CD8-positive, alpha-beta T cell (primary cell): ENCODE measurements at places on chromosomes 1 and 21.
A peak's percentile ranks its signal among the peaks of the same experiment; 100 is the strongest.

DNA sequence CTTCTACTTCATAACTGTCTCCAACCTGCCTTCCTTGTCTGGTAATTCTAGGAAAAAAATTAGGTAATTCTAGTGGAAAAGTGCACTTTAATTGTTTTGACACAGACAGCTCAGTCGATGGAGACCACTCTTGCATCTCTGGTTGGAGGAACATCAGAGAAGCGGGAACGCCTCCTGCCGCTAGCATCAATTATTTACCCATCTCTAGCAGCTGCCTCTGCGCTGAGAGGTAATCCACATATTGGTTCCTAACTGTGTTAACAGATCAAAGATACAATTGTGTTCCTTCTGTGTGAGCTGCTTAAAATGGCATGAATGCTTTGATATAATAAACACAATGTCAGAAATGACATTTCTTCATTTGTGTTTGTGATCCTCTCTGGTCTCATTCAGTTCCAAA, 33.3 kb downstream of the C2CD2 start:
- no peak for DNase-seq

DNA sequence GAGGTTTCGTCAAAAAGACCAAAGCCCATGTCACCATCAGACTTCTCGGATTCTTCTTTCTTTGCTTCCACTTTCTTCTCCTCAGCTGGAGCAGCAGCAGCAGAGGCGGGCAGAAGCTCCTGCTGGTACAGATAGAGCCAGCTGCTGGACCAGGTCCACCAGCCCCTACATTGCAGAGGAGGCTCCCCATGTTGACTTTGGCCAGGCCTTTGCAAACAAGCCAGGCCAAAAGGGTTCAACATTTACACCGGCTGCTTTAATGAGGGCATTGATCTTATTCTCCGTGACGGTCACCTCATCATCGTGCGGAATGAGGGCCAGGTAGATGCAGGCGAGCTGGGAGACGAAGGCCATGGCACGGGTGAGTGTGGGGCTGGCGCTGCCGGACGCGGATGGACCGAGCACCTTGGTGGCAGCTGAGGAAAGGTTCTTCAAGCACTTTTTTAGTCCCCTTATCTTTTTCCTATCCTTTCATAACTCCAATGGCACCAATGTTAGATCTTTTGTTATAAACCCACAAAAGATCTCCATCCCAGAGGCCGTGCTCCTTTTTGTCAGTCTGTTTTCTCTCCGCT, 358.5 kb downstream of the RGS7 start:
- DNase-seq: no peak

DNA sequence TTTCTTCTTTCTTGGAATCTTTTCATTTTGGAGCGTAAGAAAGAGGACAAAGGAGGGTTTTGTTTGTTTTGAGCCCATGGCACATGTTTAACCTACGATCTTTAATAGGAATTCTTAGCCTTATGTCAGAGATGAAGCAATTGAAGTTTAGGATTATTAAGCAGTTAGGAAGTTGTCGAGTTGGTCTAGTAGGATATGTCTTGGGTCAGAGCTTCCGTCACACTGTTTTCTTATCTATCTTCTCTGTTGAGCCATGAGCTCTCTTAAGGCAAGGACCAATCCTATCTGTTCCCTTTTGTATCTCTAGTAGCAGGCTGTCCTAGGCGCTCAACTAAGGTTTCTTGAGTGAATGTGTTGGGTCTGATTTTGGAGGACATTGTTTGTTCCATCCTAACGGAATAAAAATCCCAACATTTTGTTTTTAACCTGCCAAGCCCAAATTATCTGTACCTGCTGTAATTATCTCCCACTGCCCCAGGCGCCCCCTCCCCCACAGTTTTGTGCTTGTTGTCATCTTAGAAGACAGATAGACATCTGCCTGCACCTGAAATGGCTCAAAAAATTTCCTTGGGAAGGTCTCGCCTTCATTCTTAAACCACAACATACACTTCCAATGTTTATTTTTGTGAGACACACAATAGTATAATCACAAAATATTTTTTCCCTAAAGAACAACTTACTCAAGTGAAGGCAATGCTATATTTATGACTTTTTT, 95.3 kb upstream of the GADD45A start:
- no peak for DNase-seq

DNA sequence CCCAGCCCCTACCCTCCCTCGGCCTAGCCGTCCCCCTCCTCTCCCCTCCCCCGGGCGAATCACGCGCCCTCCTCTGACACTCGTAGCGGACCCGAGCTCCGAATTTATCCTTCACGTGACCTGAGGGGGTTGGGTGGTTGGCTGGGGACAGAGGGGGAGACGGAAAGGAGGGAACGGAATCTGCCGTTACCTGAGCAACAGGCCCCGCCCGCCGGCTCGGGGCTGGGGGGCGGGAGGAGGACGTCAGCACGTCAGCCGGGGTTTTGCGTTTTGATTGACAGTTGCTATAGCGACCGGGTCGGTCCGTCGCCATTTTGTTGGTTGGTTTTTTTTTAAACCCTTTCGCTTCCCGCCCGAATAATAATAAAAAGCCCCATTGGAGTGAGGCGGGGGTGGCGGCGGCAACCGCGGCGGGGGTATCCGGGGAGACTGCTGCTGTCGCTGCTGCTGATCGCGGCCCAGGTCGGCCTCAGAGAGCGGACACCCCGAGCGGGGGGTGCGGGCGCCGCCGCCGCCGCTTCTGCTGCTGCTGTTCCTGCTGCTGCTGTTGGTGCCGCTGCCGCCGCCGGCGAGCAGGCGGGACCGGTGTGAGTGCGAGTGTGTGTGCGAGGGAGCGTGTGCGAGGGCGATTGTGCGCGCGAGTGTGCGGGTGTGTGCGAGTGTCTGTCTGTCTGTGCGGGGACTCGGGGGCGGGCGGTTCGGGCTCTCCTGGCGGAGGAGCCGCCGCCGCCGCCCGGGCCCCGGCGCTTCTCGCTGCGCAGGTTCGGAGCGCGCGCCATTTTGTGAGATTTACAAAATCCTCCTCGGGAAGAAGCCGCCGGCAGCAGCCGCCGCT, at the start of gene DYRK1A:
DYRK1A (plus strand) TSS at position 292 of the 835 bp plus-strand sequence. CDS start 53,602 bp downstream, outside the sequence.
- peak; percentile 100 for DNase-seq

GRCh38 chr1:23462766-23463165, 21.2 kb downstream of the ASAP3 start:
- no peak for DNase-seq

- DNase-seq: no peak
These were observed 29.8 kb downstream of the PKP1 start for GRCh38 chr1:201313086-201313485.

GRCh38 chr1:76239470-76239918, 164.9 kb downstream of the ST6GALNAC3 start:
- DNase-seq: no peak

- no peak for DNase-seq
These were observed 38.6 kb downstream of the ATP1B1 start for GRCh38 chr1:169144941-169145626.

GRCh38 chr1:63987014-63987627, 213.3 kb downstream of the ROR1 start:
- no peak for DNase-seq

GRCh38 chr1:43898981-43899380, 34.6 kb upstream of the ARTN start:
- DNase-seq: no peak

DNA sequence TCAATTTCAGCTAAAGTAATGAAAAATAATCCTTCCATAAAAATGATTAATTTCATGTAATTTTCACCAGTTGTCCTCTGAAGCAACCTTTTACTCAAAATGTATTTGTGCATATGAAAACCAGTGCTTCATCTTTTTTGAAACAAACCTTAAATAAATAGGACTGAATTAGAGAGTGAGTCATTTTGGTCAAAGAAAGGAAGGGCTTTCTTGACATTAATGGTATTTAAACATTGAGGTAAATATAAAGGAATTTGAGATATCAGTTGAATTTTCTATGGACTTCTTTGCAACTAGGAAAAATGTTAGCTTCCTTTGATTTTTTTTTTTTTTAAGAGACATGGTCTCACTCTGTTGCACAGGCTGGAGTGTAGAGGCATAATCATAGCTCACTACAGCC, 38.7 kb downstream of the SNX7 start:
- no peak for DNase-seq

- no peak for DNase-seq
These were observed 22.4 kb downstream of the TCP10L start for GRCh38 chr21:32562915-32563314.

- DNase-seq: peak; percentile 39
These were observed 1.3 kb upstream of the GNB1 start for GRCh38 chr1:1892079-1892762.

GRCh38 chr1:77533660-77534305, 148.7 kb downstream of the ZZZ3 start:
- DNase-seq: peak; percentile 45

DNA sequence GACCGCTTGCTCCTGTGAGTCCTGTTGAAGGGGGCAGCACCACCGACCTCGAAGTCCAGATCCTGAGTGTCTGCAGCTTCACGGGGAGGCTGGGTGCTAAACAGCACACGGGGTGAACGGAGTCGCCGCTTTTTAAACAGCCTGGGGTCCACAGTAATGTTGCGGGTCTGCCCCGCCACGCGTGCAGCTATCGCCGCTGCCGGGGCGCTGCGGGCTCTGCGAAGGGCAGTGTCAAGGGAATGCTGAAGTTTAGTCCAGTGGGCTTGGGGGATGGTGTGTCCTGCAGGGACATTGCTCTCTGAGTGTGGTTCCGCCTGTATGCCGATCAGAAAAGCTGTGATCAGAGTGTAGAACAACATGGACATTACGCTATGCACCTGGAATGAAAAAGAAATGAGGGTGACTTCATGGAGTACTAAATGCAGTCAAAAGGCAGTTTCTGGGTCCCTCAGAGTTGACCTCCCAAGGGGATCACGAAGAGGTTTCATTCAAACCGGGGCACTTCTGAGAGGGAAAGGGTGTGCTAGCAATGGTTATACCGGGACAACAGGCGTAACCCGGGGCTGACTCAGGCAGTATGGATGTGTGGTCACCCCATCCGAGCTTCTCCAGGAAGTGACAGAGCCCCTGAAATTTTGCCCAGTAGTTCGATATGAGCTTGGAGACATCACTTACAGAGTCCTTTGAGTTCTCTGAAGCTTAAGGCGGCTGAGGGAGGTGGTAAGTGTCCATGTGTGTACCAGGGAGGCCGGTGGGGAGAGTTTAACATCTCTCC, 51.4 kb downstream of the NGF start:
- no peak for DNase-seq
